ENCODE measurements at places on chromosomes 6 and 20.
A peak's percentile ranks its signal among the peaks of the same experiment; 100 is the strongest.

DNA sequence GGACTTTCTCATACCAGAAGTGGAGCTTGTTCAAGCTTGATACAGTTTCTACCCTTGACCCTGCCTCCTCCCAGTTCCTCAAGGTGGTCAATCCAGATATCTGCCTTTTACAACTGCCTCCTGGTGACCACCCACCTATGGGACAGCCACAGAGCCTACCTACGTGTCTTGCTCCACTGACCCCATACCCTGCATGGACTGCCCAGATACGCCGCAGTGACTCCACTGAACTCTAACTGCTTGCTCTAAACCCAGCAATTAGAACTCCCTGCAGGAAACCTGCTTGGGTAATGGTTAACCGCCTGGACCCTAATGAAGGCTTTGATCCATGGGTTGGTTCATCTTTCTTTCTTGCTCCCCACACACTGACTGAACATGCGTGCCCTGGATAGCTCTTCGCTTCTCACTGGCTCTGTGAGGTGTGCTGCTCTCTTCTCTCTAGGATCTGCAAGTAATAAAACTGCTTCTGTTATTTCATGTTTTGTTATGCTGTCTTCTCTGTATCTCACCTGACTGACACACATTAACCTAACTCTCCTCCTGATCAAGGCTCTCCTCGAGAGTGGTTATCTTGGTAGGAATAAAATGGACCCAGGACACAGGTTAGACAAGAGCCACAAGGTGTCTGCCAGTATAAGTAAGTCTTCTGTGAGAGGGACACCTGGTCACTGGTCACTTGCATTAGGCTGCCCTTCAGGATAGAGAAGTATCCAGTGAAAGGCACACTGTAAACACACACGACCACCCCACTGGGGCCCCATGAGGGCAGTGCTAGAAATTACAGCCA is 79.2 kb downstream of the CHD6 start:
- no peak for DNase-seq

GRCh38 chr6:1482381-1483166 is 93.2 kb downstream of the FOXF2 start:
- DNase-seq, result no peak

DNA sequence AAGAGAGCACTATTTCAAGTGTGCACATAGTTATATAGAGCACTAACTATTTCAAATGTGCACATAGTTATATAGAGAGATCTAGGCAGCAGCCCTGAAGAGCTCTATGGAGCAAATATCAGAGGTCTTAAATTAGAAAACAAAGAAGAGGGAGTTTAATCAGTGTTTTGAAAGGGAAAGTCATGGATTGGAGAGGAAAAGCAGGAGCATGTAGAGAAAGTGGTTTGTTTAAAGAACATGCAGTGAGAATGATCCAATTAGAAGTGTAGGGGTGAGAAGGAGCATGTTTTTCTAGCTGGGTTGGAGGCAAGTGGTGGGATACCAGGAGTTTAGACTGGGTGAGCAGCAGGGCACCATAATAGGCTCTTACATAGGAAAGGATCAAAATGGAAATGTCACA is 17.2 kb downstream of the TREML1 start:
- DNase-seq, result no peak

DNA sequence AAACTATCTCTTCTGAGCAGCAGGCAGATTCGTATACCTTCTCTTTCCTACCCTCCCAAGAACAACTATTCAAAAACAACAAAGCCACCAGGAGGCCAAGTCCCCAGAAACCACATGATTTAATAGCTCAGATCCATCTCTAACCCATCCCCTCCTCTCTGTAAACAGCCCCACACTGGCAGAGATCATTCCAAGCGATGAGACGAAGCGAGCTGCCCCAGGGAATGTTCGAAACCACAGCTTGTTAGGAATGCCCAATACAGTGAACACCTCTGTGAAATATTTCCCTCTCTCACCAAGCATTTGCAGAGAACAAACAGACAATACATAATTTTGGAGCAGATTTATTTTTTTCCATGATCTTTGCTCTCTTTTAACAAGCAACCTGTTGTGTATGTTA is 231.8 kb downstream of the SOD2 start:
- DNase-seq, result no peak

DNA sequence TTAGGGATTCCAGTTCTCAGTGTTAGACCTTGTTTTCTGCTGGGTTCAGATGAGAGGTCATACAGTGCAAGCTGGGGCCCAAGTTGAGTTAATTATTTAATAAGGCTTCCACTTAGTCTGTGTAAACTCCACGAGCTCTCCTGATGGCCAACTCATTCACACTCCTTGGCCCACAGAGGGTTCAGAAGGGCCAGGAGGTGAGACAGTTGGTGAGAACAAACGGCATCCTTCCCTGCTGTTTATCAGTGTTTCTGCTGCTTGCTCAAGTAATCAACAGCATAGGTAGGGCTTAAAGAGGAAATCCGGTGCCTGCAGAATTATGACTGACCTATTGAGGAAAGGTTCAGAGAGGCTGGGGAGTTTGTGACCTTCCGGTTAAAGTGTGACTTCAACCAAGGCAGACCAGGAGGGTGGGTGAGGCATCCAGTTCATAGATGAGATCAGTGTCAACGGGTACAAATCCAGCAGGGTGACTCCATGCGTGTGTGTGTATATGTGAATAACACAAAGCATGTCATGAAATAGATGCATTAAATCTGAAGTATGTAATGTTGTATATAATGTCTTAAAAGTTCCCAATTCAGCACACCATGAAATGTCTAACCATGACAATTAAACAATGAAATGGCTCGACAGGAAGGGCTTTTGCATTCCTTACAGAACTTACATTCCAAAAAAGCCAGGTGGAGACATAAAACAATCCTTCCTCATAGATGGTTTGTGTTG is 37.4 kb upstream of the BCAS1 start:
- no peak for DNase-seq

DNA sequence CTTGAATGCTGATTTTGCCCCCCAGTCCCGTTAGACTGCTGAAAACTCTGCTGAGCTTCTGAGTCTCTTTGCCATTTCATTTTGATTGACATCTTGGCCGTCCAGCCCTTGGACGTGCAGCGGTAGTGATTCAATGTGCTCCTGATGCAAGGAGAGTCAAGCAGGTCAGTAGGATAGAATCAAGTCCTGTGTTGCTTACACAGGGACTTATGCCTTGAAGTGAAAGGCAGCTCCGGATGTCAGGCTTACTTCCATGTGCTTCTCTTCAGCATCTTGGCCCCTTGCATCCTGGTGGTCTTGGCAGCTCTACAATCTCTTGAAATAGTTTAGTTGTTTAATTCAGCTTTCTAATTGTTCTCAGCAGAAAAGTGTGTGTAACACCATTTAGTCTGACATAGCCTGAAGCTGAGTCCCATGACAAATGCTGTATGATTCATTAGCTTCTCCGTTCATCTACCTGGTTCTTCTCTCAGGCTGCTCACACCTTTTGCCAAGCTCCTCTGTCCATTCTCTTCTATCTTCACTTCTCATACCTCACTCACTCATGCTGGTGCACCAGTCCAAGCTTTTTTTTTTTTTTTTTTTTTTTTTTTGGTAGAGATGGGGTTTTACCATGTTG is 76.0 kb downstream of the EZR start:
- DNase-seq, result no peak

DNA sequence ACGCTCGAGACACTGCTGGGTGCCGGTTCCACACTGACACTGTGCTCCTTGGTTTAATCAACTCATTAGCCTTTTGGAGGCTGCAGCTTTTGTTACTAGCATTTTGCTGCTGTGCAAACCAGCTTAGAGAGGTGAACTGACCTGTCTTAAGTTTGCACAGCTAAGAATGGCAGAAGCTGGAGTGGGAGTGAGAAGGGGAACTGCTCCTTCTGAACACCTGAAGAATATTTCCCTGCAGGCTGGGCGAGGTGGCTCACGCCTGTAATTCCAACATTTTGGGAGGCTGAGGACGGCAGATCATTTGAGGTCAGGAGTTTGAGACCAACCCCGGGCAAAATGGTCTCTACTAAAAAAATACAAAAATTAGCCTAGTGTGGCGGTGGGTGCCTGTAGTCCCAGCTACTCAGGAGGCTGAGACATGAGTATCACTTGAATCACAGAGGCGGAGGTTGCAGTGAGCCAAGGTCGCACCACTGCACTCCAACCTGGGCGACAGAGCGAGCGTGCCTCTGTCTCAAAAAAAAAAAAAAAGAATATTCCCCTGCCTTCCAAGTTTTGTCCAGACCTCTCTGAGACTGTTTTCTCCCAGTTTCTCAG is 5.0 kb downstream of the CEBPB start:
- no peak for DNase-seq

GRCh38 chr20:14497004-14497403 is 159.6 kb upstream of the FLRT3 start:
- DNase-seq, result no peak

- no peak for DNase-seq
Observed at GRCh38 chr6:109477184-109477583, 5.8 kb downstream of the ZBTB24 start.

GRCh38 chr20:54742193-54742592 is 266.8 kb downstream of the DOK5 start:
- DNase-seq, result no peak

DNA sequence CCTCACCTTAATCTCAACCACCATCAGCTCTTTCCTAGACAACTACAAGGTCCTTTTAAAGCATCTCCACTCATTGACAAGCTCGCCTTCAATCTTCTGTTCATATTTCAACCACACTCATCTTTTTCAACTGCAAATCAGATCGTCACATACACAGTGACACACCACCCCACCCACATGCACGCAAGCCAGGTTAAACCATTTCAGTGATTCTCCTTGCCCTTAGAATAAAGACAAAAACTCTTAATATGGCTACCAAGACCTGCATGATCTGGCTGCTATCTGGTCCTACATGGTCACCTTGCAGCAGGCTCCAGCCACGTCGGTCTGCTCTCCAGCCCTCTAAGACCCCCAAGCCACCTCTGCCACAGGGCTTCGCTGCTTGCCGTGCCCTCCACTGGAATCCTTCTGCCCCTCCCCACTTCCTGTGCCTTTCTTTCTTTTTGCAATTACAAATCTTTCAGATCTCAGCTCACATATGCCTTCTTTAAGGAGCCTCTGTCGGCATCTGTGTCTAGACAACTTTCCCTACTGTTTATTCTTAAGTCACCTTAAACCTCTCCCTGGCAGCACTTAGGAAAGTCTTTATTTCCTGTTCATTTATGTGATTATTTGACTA is 507.3 kb upstream of the ARID1B start:
- no peak for DNase-seq

DNA sequence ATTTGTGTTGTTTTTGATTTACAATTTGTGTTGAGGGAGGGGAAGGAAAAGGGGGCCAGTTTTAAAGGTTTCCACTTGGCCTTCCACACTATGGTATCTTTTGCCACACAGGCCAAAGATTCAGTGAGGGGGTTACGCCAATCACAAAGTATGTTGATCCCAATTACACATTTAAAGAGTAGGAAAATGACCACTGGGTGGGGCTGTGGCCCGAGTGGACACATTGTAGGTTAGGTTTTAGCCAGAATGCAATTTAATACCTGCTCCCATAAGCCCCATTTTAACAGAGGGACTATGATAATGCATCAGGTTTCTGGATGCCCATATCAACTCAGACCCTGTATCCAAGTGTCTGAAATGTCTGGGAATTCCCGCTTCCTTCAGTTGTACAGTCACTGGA is 15.6 kb downstream of the VGLL2 start:
- peak; percentile 9 for DNase-seq

GRCh38 chr20:32333181-32333987 is 24.7 kb upstream of the ASXL1 start:
- no peak for DNase-seq

DNA sequence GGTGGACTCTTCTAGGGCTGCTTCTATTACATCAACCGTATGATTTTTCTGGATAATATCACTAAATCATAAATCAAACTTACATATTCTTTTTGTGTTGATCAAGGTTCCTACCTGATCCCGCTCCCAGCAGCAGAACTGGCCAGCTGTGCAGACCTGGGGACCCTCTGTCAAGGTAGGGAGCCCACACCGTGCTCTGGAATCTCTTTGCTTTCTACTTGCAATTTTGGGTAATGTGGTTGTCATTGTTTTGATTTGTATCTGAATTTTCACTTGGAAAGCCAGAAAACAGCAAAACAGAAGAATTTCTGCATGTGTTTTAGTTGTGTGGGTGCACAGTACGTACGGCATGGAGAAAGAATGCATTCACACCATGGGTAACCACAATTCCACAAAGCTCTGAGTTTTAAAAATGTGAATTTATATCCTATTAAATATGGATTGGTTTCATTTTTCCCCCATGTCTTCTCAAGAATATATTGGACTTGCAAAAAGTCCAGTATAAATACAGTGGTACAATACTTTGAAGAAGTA is 80.1 kb downstream of the ADGRG6 start:
- DNase-seq, result no peak

- DNase-seq, result peak; percentile 42
Observed at GRCh38 chr20:23391707-23392310, 29.5 kb downstream of the NAPB start.

- DNase-seq, result no peak
Observed at GRCh38 chr6:84774985-84775284, 10.5 kb upstream of the TBX18 start.

GRCh38 chr6:116611056-116611455 is 5.2 kb upstream of the RSPH4A start:
- DNase-seq, result no peak

DNA sequence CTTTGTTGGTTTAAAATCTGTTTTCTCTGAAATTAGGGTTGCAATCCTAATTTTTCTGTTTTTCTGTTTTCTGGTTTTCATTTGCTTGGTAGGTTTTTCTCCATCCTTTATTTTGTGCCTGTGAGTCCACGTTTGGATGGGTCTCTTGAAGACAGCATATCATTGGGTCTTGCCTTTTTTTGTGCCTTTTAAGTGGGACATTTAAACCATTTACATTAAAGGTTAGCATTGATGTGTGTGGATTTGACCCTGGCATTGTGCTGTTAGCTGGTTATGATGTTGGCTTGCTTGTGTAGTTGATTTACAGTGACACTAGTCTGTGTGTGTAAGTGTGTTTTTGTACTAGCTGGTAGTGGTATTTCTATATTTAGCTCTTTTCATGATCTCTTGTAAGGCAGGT is 28.0 kb upstream of the CST5 start:
- no peak for DNase-seq

DNA sequence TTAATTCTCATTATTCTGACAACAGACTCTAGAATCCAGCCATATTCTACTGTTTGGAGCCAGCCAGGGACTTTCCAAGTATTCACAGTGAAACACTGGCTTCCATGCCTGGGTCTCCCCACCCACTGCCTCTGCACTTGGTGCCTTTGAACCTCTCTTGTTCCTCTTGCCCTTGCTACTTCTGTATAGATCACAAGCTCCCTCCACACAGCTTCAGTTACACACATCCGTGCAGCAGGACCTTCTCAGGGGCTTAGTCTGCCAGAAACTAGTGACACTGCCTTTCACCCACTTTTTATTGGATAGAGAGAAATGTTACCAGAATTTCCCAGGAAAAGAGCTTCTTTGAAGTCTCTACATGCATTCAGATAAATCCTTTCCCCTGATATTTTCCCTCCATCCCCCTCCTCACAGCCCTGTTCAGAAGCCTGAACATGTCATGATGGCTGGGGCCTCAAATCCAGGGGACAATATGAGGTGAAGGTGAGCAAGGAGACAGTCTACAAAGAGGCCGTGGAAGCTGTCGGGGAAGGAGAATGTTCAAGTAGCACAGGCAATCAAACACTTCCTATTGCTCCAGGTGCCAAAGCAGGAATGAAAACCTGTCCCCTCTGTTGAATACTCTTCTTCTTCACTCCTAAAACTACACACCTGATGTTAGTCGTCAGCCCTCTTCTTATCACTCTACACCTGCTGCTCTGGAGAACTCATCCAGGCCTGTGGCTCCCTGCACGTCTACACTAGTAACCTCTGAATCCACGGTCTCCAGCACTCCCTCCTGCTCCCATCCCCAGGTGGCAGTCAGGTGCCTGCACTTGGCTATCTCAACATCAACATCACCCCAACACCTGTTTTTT is 20.2 kb upstream of the HLA-DOA start:
- DNase-seq, result no peak
